GM23248 (cell line): ENCODE measurements at places on chromosomes 6 and 20. TPM values are rescaled to one million over a fixed set of nuclear protein-coding genes. Genes with fewer than 3 reads are reported as not detected.

Gene SRMS
- not detected in 2 replicates for polyA plus RNA-seq

Gene ANKRD60
- not detected in 2 replicates for polyA plus RNA-seq

Gene ETV7
- polyA plus RNA-seq: 0.70 and 0.99 TPM in 2 replicates

Gene OSER1
- 43.8 and 45.1 TPM in 2 replicates for polyA plus RNA-seq

Gene SLC22A16
- polyA plus RNA-seq: not detected in 2 replicates

Gene VTA1
- 121 and 130 TPM in 2 replicates for polyA plus RNA-seq

Gene SLC24A3
- polyA plus RNA-seq: not detected in 2 replicates

Gene ZSWIM1
- 6.6 and 8.5 TPM in 2 replicates for polyA plus RNA-seq

Gene ZSCAN23
- polyA plus RNA-seq: 0.13 and 0.84 TPM in 2 replicates

Gene LCA5
- polyA plus RNA-seq: 3.6 and 4.0 TPM in 2 replicates

Gene PTCHD4
- polyA plus RNA-seq: 1.1 and 1.2 TPM in 2 replicates

Gene SLC17A4
- not detected in 2 replicates for polyA plus RNA-seq

DNA sequence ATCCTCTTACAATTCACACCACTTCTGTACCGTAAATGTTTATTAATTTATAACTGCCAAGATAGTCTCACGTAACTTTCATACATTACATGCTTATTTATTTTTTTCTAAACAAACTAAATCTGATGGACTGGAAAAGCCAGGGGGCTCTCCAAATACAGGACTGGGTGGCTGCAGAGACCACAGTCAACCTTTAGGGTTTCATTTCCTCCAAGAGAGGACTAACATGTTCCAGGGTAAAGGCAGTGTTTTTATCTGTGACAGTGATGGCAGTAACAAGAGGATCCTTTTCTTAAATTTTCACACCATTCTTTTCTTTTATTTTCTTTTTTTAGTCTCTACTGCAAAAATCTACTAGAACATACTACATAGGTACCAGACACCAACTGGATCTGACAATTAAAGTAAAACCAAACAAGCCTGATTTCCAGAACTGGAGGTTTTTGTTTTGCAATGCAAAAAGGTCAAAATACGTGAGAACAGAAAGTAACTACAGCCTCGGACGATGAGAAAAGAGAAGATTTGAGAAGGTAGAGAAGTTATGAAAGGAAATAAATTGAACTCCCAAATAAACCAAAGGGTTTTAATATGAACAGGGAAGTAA is 1.2 kb downstream of the LMBRD1 start:
- H3K27ac ChIP-seq: peak overlapping the region; percentile 63
- H3K4me1 ChIP-seq: peaks cover 11% of the 10 kb centered on the region
- H3K27me3 ChIP-seq: no peaks in the 10 kb centered on the region
- DNase-seq: peak; percentile 19

- no peaks in the 10 kb centered on the region for H3K27me3 ChIP-seq
- no peaks in the 10 kb centered on the region for H3K36me3 ChIP-seq
- peak; percentile 85 for DNase-seq
Measured at GRCh38 chr20:35093267-35093884, 769 bp upstream of the TRPC4AP start.

- H3K4me1 ChIP-seq: peaks cover 39% of the 10 kb centered on the region
- H3K36me3 ChIP-seq: no peaks in the 10 kb centered on the region
- no peaks in the 10 kb centered on the region for H3K27me3 ChIP-seq
Measured at GRCh38 chr20:4942331-4942730, 59.0 kb downstream of the SLC23A2 start.

DNA sequence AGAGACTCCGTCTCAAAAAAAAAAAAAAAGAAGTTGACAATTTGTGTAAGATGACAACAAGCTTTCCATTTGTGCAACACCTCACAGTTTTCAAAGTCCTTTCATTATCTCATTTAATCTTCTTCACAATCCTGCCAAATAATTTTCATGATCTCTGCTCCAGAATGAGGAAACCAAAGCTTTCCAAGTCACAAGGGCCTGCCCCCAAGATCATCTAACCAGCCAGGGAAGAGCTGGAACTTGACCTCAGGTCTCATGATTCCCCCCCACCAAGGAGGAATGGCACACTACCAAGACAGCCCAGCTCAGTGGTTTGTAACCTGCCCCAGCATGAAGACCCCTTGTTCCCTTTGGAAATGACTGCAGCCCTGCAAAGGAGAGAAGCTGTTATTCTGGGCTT is 74.0 kb upstream of the PIM1 start:
- H3K27ac ChIP-seq: no peak overlapping the region
- no peaks in the 10 kb centered on the region for H3K36me3 ChIP-seq
- no peaks in the 10 kb centered on the region for H3K27me3 ChIP-seq
- no peak for DNase-seq
- no peaks in the 10 kb centered on the region for H3K4me1 ChIP-seq

GRCh38 chr20:56857950-56858349 is 228.8 kb downstream of the TFAP2C start:
- no peak overlapping the region for H3K4me3 ChIP-seq
- DNase-seq: no peak
- H3K27ac ChIP-seq: no peak overlapping the region
- H3K4me1 ChIP-seq: no peaks in the 10 kb centered on the region
- H3K27me3 ChIP-seq: peaks cover 12% of the 10 kb centered on the region

- H3K4me1 ChIP-seq: peaks cover 27% of the 10 kb centered on the region
- H3K4me3 ChIP-seq: peak overlapping the region; percentile 15; the same call in 1 of the 2 replicates
Measured at GRCh38 chr6:168964138-168964835, 289.4 kb downstream of the THBS2 start.

DNA sequence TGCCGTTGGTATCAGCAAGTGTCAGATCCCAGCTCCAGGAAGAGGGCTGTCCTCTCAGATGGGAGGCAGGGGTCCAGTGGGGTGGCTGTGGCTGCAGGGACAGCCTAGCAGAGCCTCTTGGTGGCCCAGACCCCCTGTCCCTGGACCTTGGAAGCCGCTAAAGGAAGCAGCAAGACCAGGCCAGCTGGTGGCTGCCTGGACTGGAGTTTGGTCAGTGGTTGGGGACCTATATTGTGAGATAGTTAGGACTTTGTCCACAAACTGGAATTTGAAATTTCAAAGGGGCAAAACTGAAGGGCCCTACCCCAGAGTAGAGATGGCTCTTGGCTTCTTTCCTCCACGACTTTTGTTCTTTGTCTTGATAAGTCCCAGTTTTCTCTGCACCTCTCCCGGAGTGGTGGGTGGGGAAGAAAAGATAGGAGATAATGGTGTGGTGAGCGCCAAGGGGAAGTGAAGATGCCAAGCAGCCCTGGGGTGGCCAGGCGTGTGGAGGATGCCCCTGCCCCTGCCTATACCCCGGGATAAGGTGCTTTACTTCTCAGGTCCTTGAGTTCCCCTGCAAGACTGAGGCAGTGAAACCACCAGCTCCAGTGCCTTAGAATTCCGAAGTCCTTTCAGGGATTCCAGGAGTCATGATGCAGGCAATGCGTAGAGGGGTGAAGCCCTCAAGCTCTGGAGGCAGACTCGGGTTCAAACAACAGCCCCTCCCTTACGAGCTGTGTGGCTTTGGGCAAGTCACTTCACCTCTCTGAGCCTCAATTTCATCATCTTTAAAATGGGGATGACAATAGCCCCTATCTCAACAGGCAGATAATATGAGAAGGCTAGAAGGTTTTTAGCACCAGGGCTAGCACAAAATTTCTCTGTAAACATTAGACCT is 40.2 kb downstream of the HNF4A start:
- peaks cover 8% of the 10 kb centered on the region; the same call in 1 of the 2 replicates for H3K4me1 ChIP-seq
- H3K27me3 ChIP-seq: peaks cover 17% of the 10 kb centered on the region
- H3K27ac ChIP-seq: no peak overlapping the region
- H3K4me3 ChIP-seq: no peak overlapping the region
- no peaks in the 10 kb centered on the region for H3K36me3 ChIP-seq
- DNase-seq: no peak

GRCh38 chr6:56757588-56757984 is 114.9 kb upstream of the DST start:
- no peak overlapping the region for H3K4me3 ChIP-seq
- peaks cover 63% of the 10 kb centered on the region for H3K4me1 ChIP-seq
- peak overlapping the region; percentile 53 for H3K27ac ChIP-seq
- DNase-seq: peak; percentile 61
- H3K27me3 ChIP-seq: no peaks in the 10 kb centered on the region
- H3K36me3 ChIP-seq: 0 out of 2 replicates have a peak, but pooled peaks cover 5% of the 10 kb centered on the region

DNA sequence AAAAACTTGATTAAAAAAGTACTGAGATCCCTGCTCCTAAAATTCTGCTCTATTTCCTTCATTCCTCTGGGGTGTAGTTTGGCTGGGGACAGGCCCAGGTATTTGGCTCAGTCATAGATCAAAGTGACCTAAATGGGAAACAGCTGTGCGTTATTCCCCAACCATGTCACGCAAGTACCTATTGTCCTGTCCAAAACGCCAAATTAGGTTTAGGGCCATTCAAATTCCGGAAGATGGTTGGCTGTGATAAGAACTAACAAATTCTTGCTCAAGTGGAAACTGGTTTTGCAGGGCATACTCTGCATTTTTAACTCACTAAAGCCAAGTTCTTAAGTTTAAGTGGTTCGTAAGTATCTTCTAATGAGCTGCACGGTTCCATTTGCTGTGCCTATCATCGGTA is 147.6 kb upstream of the TMEM170B start:
- H3K27me3 ChIP-seq: no peaks in the 10 kb centered on the region
- DNase-seq: no peak
- no peak overlapping the region for H3K27ac ChIP-seq

GRCh38 chr6:1759870-1760269 is 150.2 kb downstream of the FOXC1 start:
- no peaks in the 10 kb centered on the region for H3K27me3 ChIP-seq
- no peaks in the 10 kb centered on the region for H3K36me3 ChIP-seq
- H3K4me1 ChIP-seq: no peaks in the 10 kb centered on the region
- no peak overlapping the region for H3K27ac ChIP-seq
- H3K4me3 ChIP-seq: no peak overlapping the region

DNA sequence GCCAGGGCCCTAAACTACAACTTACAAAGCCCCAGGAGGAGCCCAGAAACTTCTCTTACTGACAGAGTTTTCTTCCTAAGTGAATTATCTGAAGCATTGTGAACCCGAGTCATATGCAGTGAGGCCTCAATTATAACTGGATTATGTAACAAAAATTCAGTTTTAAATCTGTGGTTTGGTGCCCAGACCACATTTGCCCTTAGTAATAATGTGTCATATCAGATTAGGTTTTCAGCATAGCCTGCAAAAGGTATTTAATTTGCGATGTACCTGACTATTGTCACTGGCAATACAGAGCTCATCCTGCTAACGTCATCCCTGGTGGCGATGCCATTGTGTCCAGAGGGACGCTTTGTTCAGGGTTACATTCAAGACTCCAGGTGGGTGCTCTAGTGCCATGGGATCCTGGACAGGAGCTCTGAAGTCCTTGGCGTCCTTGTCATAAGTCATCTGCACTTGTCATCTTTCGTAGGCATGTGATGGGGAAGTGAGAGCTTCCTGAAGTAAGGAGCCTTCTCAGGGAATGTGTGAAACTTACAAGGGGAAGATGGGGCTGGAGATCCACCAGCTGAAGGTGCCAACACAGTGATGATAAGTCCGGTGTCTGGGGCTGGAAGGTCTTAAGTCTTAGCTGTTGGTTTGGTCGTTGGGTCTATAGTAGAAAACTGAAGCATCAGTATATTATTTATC is 65.1 kb downstream of the HIVEP1 start:
- H3K27ac ChIP-seq: no peak overlapping the region
- H3K4me3 ChIP-seq: no peak overlapping the region
- peaks cover 6% of the 10 kb centered on the region; the same call in 1 of the 2 replicates for H3K4me1 ChIP-seq
- no peaks in the 10 kb centered on the region for H3K36me3 ChIP-seq

DNA sequence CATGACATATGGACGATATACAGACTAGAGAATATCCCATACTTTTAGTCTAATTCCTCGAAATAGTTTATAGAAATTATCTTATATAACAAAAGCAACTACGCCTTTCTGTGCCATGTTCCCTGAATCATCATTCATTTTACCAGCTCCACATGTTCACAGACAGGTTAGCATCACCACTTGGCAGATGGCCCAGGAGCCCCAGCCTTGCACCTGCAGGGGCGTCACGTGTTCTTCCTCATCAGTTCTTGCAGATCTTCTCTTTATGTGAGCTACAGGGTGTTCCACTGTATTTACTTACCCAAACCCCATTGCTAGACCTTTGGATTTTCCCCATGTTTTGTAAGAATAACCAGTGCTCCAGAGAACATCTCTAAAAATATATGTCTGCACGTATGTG is 12.6 kb upstream of the BNIP5 start:
- H3K27ac ChIP-seq: no peak overlapping the region
- H3K36me3 ChIP-seq: no peaks in the 10 kb centered on the region
- H3K4me1 ChIP-seq: peaks cover 20% of the 10 kb centered on the region
- DNase-seq: no peak
- H3K27me3 ChIP-seq: no peaks in the 10 kb centered on the region

- H3K27me3 ChIP-seq: no peaks in the 10 kb centered on the region
- H3K36me3 ChIP-seq: peaks cover 15% of the 10 kb centered on the region; the same call in 1 of the 2 replicates
- no peak for DNase-seq
- H3K4me1 ChIP-seq: no peaks in the 10 kb centered on the region
Measured at GRCh38 chr6:108207013-108207412, 41.2 kb downstream of the NR2E1 start.

GRCh38 chr20:10527781-10528180 is 92.7 kb downstream of the SLX4IP start:
- H3K4me1 ChIP-seq: peaks cover 6% of the 10 kb centered on the region; the same call in 1 of the 2 replicates
- no peak overlapping the region for H3K4me3 ChIP-seq
- H3K36me3 ChIP-seq: no peaks in the 10 kb centered on the region
- DNase-seq: no peak

DNA sequence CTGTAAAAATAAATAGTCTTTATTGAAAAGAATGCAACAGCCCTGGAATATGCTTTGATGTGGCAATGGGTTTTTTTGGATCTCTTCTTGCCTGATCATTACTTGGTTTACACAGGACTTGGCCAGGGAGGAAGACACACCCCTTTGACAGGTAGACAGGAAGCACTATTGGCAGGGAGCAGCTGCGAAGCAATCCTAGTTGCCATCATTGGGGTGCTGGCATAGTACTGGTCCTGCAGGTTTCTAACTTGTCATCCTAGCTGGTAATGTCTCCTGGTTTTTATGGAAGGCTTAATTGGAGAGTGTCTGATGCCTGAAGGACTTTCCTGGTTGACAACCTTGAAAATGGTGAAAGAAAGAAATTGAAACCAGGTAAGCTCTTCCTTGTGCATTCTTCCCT is 71.2 kb upstream of the CCN6 start:
- no peak for DNase-seq
- no peak overlapping the region for H3K27ac ChIP-seq
- no peaks in the 10 kb centered on the region for H3K27me3 ChIP-seq
- H3K36me3 ChIP-seq: no peaks in the 10 kb centered on the region
- no peak overlapping the region for H3K4me3 ChIP-seq

DNA sequence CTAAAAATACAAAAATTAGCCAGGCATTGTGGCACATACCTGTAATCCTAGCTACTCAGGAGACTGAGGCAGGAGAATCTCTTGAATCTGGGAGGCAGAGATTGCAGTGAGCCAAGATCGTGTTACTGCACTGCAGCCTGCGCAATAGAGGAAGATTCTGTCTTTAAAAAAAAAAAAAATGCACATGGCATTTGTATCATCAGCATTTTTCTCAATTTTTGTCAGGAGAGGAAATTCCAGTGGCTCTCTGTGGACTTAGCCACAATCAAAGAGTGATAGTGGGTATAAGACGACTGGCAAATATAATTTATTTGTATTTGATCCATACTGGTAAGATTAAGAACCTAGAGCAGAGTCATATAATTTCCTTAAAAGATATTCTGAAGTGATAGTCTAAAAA is 28.6 kb downstream of the DEFB114 start:
- H3K4me3 ChIP-seq: no peak overlapping the region
- H3K36me3 ChIP-seq: no peaks in the 10 kb centered on the region
- H3K27ac ChIP-seq: no peak overlapping the region
- no peak for DNase-seq
- H3K27me3 ChIP-seq: no peaks in the 10 kb centered on the region
- no peaks in the 10 kb centered on the region for H3K4me1 ChIP-seq

GRCh38 chr20:40160097-40160550 is 528.9 kb downstream of the MAFB start:
- H3K27ac ChIP-seq: no peak overlapping the region
- H3K4me1 ChIP-seq: no peaks in the 10 kb centered on the region
- peak; percentile 69 for DNase-seq
- no peak overlapping the region for H3K4me3 ChIP-seq

GRCh38 chr20:12790859-12791258 is 217.9 kb upstream of the SPTLC3 start:
- no peaks in the 10 kb centered on the region for H3K4me1 ChIP-seq
- no peak for DNase-seq
- H3K36me3 ChIP-seq: no peaks in the 10 kb centered on the region
- H3K27ac ChIP-seq: no peak overlapping the region
